ENCODE measurements at places on chromosomes 3 and 15.

DNA sequence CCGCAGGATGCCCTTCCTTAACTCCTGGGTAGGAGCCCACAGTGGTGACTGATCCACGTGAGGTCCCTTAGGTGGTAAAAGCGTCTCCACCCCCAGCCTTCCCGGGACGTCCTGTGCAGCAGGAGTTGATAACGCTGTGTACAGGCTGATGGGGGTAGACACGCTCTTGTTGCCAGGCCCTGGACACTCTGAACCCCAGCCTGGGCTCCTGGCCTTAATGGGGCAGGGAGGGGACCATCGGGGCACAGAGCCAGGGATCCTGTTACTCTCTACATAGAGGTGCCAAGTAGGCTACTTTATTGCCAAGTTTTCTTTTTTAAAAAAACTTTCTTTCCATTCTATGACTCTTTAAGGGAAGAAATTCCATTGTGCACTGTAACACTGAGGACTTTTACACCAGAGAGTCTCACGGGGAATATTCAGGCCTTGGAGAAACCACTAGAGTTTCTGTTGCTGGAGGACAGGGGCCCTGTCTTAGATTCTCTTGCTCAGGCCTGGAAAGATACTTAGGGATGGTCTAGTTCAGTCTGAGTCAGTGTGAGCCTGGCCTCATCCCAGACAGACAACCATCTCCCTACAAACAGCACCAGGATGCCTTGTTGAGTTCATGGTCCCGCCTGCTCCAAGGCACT, 104.3 kb upstream of the RNU6-1 start:
- DNase-seq = no peak

GRCh38 chr3:153855772-153856171, 265.4 kb upstream of the ARHGEF26 start:
- DNase-seq = no peak

- DNase-seq = no peak
Observed at GRCh38 chr3:131299836-131300235, 81.7 kb upstream of the NUDT16 start.

DNA sequence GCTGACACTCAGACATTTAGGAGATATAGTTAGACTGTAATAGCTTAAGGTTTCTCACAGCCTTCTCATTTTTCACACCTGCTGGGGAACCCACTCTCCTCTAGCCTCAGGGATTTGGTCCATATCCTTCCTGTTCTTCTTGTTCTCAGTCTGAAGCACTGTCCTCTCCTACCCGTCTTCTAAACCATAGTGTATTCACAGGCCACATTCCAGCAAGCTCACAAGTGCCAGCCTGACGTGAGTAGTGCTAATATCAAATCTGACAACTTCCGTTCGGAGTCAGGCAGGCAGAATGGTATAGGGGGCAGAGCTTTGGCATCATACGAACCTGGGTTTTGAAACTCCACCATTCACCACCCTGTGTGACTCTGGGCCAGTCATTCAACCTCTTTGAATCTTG, 6.9 kb upstream of the CA12 start:
- no peak for DNase-seq

DNA sequence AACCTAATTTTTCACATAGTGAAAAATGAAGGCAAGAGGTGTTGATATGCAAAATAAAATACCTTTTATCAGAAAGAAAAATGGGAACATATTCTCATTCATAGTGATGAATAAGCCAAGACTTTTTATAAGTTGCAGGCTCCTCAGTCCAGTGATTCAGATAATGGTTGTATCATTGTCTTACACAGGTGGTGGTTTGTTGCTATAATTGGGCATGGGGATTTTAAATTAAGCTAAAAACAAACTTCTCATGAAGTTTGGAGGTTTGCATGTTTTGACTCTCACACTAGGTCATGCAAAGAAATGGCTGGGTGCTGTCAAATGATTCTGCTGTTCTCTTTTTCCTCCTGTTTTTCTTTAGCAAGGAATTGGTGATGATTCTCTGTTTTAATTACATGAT, 60.8 kb upstream of the SKIL start:
- DNase-seq = no peak

DNA sequence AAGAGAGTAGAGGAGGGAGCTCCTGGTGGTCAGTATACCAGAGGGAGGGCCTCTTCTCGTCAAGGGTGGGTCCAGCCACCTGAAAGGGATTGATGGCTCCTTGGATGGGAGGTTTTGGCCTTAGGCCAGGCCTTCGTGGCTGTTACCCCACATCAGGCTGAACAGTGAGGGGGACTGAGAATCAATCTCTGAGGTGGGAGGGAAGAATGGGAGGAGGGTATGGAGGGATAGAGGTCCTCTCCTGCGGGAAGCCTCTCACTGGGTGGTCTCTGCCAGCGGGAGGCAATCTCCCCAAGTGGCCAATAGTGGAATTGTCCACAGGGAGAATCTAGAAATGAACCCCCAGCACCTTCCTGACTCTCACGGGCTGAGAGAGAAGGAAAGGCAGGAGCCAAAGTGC, 53.5 kb downstream of the BSN start:
- no peak for DNase-seq

DNA sequence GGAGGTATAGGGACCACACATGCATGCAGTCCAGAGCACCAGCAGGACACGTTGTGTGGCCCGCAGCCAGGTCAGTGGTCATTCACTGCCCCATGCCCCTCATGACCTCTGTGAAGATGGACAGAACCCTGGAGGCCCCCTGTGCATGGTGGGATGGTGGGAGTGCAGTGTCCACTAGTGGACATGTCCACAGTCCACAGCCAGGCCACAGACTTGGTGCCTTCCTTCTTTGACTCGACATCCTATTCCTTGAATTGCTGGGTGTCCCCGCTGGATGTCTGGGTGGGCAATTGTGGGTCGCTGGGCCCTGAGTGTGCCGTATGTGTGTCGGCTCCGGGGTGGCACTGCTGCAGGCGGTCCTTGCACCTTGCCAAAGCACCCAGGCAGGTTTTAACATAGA, 35.7 kb downstream of the KLF15 start:
- DNase-seq = no peak

DNA sequence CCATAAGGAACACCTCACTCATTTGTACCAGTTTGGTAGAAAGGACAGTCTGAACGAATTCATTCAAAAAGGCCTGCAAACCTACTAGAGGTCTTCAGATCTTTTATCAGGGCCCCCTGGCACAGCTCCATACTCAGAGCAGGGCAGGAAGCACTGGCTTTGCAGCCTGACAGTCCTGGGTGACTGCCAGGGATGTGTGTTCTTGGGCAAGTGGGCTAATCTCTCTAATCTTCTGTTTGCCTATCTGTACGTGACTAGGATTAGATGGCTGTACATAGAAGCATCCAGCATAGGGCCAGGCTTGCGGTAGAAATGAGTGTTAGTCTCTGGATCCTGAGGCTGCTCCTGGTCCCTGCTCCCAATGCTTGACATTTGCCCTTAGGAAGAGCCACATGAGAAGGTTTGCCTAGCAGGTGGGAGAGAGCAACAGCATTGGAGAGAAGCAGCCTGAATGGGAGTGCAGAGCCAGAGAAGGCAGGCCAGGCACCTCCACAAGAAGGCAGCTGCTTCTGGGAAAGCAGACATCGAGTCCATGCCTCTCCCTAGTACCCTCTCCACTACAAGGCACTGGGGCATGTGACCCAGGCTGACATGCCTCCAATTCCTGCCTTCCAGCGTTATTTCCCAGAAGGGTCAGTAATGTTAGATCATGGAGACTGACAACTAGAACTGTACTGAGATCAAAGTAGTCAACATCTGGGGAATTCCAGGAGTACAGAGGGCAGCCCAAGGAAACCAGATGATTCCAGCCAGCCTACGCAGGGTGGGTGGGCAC, 1.0 kb upstream of the CXCR6 start:
- no peak for DNase-seq

GRCh38 chr3:174308736-174309135, 550.4 kb upstream of the NAALADL2 start:
- DNase-seq = no peak

DNA sequence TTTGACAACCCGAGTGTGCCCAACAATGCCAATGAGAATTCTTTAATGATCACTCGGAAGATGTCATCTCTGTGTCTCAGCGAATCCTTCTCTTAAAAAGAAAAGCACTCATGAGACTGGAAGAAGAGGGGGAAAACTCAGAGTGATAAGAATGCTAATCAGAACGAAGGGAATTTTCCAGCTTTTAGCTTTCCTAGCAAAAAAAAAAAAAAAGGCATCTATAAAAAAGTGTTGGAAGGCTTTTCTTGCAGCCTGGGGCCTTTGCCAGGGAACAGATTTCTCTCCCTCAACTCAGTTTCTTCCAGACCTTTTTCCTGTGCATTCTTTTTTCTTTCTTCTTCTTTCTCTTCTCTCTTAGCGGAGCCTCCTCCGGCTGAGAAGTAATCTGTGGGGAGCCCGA, 80.5 kb upstream of the NEO1 start:
- no peak for DNase-seq

GRCh38 chr15:28018291-28019044, 80.6 kb downstream of the OCA2 start:
- DNase-seq = no peak

- no peak for DNase-seq
Observed at GRCh38 chr15:31013863-31014607, 22.6 kb upstream of the MTMR10 start.

- no peak for DNase-seq
Observed at GRCh38 chr3:132679911-132680310, 19.8 kb downstream of the UBA5 start.

- DNase-seq = no peak
Observed at GRCh38 chr15:71348597-71348996, 233.3 kb downstream of the THSD4 start.

GRCh38 chr3:71910108-71910507, 125.2 kb upstream of the PROK2 start:
- DNase-seq = no peak

Data from BJ (cell line).